ENCODE measurements at places on chromosomes 12 and 14.

DNA sequence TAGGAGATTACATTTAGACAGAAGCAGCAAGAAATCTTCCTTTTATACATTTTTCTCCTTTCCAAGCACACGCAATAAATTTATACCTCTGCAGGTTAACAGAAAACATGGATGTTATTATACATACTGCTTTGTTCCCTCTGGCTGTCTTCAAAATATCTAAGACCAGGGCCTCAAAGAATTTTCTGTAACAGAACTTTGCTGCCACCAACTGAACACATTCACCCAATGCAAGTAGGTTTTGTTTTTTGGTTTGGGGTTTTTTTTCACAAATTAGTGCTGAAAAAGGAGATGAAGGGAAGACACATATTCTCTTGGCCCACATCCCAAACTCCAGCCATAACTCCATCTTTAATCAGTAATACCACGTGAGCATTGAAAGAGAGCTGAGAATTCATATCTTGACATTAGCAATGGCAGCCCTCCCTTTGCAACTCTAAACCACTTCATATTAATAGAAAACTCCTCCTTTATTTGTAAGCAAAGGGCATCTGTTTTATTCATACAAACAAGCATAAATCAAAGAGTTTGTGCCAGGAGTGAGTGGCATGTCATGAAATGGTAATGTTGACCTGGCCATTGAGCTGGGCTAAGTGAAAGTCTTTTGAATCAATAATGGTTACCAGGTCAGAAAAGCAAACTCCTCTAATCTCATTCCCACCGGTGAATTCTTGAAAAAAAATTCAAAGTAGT lies 150.8 kb upstream of the FSCB start:
- no peak for DNase-seq

DNA sequence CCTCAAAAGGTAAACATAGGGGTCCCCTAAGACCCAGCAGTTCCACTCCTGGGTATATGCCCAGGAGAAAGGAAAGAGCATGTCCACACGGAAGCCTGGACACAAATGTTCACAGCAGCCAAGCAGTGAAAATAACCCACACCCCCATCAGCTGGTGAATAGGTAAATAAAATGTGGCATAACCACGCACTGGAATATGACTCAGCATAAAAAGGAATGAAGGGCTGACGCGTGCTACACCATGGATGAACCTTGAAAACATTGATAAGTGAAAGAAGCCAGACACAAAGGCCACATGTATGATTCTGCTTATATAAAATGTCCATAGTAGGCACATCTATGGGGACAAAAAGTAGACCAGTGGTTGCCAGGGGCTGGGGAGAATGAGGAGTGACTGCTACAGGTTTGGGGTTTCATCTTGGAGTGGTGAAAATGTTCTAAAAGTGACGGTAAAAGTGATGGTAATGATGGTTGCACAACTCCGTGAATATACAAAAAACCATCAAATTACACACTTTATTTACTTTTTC lies 3.8 kb upstream of the SCARB1 start:
- DNase-seq = no peak

DNA sequence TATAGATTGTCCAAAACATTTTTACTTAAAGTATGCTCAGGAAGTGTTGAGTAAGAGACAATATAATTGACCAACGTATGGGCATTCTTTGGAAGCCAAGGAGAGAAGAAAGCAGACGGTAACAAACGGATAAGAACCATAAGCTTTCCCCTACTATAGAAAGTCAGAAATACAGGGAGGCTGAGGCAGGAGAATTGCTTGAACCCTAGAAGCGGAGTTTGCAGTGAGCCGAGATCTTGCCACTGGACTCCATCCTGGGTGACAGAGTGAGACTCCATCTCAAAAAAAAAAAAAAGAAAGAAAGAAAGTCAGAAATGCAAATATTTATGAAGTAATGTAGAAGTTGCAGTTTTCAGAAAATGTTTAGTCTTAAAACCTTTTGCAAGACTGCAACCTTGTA lies 51.2 kb upstream of the PCED1B start:
- DNase-seq = no peak

DNA sequence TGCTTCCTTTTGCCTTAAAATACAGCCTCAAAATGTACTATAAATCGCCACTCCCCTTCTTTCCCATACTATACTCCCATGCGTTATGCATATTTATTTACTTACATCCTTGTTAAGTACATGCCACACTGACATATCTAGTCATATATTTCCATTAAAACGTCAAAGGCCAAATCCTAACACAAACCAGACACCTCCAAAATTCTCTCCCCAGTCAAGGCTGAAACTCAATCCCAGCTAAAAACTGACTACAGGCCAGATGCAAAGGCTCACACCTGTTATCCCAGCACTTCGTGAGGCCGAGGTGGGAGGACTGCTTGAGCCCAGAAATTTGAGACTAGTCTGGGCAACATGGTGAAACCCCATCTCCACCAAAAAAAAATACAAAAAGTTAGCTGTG lies 5.7 kb upstream of the CAND1 start:
- no peak for DNase-seq

DNA sequence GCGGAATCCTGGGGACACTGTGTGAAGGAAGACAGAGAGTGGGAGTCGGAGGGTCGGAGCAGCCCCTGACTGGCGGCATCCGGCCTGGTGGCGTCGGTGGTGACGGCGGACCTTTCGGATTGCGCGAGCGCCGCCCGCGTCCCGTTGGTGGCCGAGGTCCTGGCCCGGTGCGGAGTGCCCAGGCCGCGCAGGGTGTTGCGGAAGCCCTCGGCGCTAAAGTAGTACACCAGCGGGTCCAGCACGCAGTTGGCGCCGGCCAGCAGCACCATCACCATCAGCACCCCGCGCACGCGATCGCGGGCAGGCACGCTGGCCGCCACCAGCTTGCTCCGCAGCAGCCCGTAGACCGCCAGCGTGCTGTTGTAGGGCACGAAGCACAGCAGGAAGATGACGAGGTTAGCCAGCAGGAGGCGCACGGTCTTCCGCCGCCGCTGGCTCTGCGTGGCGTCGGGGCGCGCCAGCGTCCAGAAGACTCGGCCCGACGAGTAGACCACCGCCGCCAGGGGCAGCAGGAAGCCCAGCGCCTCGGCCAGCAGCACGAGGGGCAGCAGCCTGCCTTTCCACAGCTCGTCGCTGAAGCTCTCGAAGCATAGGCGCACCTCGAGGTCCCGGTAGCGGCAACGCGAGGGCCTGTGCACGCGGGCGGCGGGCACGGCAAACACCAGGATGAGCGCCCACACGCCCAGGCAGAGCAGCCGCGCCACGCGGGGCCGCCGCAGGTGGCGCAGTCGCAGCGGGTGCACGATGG lies 13.1 kb upstream of the CHD4 start:
- no peak for DNase-seq

GRCh38 chr12:31224768-31225448 lies 101.0 kb downstream of the SINHCAF start:
- DNase-seq = no peak

DNA sequence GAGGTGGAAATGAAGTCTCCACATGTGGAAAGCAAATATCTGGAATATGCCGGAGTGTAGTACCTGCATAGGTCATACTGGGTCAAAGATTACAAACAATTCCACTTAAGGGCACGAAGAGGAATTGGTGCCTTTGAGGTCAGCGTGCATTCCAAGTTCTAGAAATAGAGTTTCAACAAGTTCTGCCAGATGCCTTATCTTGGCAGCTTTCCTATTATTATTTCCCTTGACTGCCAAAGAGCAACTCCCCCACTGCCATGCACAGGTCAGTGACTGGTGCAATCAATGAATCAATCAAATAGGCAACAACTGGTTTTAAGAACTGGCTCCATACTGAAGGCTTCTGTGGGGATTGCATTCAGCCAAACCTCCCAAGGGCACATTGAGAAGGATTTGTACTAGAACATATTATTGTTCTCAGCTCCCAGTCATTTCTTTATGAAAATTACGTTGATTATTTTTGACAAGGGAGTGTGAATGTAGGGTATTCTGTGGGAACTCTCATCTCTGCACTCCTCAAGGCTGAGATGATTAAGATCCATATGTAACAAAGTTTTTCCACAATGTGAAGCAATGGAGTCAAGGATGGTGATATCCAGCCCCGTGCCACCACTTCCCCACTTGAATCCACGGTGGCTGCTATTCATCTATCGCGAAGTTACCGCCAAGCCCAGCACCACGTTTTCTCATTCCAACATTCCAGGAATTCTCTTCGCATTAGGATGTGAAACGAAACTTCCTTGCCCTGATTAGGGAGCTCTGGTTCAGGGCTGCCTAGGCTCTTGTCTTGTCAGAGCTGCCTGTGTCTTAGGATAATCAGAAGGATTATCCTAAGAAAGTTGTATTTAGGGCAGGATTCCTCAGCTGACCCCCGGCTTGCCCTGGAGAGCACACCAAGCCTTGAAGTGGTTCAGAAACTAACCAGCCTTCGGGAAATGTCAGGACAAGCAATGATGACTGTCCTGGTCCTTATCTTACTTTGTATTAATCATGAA lies 115.1 kb upstream of the PCED1B start:
- DNase-seq = no peak

GRCh38 chr12:88416786-88417185 lies 163.5 kb downstream of the KITLG start:
- no peak for DNase-seq

GRCh38 chr12:3170423-3171194 lies 93.4 kb downstream of the TSPAN9 start:
- no peak for DNase-seq

Measured in stimulated activated CD4-positive, alpha-beta T cell treated with anti-CD3 and anti-CD28 coated beads, TNF-alpha, amount 100 ng/mL, for 48 hours (primary cell).